ENCODE measurements at places on chromosomes 3 and 15.

DNA sequence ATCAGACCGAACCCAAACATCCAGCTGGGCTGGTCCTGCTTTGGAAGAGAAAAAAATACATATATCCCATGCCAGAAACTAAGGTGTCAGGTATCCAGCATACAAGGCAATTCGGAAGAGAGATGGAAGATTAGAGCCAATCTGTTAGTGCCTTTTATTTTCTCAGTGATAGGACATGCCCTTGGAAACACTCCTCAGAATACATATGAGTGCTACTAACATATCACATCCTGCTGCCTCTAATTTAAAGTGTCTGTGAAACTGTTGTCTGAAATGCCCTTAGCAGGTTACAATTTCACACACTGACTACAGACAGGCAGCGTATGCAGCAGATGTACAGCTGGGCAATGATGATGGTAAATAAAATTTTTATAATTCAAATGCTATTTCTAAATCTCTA is 78.9 kb downstream of the RBPMS2 start:
- no peak for ATAC-seq

DNA sequence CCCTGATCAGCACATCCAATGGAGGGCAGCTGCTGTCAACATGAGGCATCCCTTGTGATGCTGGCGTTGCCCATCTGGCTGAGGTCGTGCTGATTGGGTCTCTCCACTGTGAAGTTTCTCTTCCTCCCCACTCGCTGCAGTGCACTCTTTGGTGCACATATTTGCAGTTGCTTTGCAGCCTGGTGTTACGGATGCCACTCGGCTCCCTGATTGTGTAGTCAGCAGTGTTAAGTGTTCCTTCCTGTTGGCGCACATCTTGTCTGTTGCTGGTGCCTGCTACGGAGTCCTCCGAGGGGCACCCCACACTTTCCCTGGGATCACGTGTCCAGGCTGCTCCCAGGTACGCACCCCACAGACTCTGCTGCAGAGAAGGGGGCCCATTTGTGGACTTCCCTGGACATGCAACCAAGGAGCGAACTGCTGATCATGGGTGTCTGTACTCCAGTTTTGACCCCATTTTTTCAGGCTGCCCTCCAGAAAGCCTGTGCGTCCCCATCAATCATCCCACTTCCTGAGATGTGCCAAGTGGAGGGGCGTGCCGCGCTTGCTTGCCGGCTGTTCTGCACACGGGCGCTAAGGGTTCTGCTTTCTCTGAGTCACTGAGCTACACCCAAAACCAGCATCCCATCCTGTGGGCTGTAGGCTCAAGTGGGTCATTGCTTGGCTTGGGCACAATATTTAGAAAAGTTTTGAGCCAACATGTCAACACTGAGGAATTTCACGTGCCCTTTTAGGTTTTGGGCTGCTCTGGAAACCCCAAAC is 98.6 kb downstream of the FBLN2 start:
- peak; percentile 61 for ATAC-seq

DNA sequence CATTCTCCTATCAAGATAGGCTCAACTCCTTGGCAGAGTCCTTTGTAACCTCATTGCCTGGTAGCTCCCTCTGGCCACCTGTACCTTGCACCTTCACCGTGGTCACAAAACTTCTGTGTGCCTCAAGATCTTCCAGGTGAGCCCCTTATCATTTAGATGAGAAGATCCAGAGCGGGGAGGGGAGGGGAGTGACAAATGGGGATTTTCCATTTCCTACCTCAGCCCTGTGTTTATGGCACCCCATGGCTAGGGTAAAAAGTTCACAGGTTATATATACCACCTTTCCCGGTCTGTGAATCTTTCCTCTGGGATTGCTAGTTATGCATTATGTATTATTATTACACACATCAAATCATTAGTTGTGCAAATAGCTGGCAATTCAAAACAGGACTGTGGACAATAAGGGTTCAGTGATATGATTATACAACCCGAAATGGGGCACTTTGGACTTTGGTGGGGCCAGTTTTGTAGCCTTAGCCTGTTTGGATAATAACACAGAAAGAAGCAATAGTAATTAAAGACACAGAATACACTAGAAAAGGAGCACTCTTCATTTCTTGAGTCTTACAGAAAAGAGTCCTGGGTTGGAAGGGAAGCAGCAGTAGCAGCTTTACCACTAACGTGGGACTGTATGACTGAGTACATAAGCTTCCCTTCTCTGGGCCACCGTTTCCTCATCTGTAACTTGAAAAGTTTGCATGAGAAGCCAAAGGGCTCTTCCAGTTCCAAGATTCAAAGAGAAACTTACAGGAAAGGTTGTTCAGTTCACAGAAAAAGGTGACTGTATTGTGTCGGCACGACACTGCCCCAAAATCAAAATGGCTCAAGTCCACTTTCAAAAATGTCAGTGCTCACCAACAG is 7.1 kb downstream of the TLE3 start:
- no peak for ATAC-seq

DNA sequence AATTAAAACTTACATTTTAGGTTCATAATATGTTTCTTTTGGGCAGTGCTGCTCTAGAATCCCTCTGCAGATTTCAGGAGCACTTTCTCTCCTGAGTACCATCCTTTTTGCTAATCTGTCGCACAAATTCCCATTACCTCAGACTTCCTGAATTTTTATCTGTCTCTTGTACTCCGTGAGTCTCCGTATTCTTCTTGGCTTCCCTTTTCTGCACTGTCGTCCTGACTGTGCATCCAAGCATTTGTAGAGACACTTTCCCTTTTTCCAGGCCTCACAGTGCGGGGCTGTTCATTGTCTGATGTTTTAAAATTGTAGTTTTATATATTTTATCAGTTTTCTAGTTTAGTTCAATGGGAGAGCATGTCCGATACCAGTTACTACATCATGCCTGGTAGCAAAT is 27.3 kb downstream of the MEF2A start:
- no peak for ATAC-seq

DNA sequence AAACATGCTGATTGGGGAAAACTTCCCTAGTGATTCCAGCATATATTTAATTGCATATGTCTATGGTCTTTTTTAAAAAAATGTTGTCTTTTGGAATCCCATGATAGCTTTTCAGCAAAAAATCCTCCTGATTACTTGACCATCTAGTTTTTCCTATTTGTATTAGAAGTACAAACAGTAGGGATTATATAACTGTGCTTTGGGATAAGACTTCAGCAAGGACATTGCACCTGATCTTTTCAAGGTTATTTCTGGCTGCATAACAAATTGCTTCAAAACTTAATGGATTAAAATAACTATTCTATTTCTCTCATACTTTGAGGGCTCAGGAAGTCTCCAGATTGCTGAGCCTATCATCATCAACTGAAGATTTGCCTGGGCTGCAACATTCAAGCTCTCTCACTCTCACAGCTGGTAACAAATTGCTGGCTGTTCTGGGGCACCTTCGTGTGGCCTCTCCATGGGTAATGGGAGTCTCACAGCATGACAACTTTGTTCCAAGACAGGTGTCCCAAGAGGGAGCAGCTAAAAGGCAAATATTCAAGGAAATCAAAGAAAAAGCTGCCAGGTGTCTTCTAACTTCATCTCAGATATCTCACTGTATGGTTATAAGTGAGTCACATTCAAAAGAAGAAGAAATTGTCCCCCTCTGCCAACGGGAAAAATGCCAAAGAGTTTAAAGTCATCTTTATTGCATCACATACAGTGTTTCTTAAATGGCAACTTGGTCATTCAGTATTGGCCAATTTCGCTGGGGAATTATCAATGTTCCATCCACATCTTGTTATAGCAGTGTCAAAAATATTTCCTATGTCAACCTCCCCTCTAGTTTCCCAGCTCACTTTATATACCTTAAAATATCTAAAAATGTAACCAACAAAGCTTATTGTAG is 644.5 kb upstream of the GRM7 start:
- no peak for ATAC-seq

GRCh38 chr3:195122261-195122660 is 148.7 kb downstream of the XXYLT1 start:
- no peak for ATAC-seq

DNA sequence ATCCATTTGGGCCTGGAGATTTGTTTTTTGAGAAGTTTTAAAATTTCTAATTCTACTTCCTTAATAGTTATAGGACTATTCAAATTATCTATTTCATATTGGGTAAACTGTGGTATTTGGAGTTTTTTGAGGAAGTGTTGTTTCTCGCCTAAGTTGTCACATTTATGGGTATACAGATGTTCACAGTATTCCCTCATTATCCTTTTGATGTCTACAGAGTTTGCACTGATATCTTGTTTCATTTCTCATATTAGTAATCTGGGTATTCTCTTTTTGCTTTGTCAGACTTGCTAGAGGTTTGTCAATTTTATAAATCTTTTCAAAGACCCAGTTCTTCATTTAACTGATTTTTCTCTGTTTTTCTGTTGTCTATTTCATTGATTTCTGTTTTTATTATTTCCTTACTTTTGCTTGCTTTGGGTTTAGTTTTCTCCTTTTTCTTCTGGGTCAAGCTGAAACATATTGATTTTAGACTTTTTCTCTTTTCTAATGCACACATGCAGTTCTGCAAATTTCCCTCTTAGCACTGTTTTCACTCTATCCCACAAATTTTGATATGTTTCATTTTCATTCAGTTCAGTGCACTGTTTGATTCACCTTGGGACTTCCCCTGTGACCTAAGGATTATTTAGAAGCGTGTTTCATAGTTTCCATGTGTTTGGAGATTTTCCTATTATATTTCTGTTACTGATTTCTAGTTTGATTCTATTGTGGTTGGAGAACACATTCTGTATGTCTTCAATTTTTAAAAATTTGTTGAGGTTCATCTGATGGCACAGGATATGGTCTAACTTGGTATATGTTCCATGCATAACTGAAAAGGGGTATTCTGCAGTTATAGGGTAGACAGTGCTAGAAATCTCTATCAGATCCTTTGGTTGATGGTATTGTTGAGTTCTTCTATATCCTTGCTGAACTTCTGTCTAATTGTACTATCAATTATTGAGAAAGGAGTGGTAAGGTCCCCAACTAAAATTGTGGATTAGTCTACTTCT is 79.6 kb downstream of the SUMF1 start:
- no peak for ATAC-seq

- ATAC-seq, result no peak
These were observed 32.2 kb downstream of the DUT start for GRCh38 chr15:48363474-48363873.

DNA sequence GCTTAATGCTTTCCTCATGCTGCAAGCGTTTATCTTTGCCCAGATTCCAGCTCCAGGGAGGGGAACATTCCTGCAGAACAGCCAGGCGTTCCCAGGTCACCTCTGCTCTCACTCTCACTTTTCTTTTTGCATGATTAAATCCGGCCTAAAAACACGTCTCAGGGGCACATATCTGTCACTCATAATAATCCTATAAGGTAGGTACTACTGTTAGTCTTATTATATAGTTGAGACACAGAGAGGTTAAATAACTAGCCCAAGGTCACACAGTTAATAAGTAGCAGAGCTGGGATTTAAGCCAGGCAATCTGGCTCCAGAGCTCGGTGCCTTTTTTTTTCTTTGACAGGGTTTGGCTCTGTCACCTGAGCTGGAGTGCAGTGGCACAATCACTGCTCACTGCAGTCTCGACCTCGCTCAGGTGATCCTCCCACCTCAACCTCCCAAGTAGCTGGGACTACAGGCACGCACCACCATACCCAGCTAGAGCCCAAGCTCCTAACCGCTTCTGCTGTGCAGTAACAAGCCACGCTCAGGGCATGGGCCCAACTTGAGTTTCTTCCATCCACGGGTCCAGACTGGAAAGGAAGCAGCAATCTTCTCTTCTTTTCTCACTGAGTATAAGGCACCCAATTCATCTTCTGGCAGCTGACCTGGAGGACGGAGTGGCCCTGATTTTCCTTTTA is 96.5 kb downstream of the LIPC start:
- ATAC-seq, result no peak

DNA sequence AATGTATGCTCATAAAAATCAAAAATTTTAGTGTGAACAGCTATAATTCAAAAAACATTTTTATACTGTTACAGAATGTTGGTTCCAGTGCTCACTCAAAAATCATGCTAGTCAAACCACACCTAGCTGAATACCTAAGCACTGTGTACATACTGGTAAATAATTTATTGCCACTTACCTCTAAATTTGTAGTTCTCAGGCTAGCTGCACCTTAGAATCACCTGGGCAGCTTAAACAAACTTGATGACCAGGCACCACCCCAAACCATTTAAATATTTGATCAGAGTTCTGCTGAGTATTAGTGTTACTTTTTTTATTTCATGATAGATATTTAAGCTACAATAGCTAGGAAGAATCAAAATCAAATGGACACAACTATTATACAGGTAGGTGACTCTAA is 32.3 kb upstream of the TMCO5A start:
- ATAC-seq, result no peak

GRCh38 chr15:78372880-78373279 is 32.7 kb downstream of the CRABP1 start:
- ATAC-seq, result peak; percentile 48

DNA sequence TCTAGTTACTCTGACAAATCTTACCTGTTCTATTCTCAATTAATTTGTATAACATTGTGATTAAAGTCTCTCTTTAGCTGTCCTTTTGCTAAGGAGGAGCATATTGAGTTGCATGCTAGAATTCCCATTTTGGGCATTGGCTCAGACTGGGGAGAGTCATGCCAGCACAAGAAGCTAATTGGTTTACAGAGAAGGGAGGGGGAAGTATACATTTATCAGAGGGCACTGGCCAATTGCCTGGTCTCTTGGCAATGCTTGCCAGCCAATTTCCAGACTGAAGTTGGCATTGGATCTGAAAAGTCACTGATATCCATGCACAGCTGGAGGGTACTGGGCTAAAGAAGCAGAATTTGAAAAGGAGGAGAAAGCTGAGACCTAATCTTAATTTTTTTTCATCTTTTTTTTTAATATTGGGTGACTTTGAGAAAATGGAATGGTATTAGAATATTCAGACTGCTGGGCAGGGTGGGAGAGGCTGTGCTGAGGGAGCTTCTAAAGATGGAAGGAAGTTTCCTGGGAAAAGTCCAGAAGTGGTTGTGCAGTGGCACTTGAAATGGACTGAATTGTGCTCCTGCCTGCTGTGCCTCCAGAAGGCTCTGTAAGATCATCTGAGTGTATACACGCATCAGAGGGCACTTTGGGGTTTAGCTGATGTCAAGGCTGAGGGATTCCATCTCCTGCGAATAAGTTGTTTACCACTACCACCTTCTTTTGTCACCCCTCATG is 365.2 kb upstream of the DPH6 start:
- no peak for ATAC-seq
